ENCODE measurements at places on chromosomes 13 and 19.

DNA sequence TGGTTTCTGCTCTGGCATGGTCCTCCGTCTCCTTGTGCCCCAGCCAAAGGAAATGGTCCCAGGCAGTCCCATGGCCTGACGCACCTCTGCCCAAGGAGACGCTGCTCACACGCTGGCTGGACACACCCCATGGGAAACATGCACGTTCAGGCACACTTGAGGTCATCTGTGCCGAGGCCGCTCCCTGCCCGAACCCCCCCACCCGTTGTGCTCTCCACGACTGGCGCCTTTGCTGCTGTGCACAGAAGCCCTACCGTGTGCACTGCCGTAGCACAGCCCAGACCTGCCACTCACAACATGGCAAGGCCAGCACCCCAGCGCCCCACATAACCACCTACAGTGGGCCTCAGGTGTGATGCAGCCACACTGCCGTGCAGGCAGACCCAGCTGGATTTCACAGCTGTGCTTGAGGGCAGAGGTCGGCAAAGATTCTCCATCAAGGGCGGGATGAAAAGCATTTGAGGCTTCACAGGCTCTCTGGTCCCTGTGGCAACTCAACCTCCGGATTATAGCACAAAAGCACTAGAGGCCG is 65.7 kb downstream of the SPACA7 start:
- no peak for DNase-seq

GRCh38 chr19:45419396-45419795 is 4.3 kb downstream of the ERCC1 start:
- no peak for DNase-seq

- DNase-seq, result no peak
These were observed 28.9 kb downstream of the KCTD15 start for GRCh38 chr19:33825556-33825955.

DNA sequence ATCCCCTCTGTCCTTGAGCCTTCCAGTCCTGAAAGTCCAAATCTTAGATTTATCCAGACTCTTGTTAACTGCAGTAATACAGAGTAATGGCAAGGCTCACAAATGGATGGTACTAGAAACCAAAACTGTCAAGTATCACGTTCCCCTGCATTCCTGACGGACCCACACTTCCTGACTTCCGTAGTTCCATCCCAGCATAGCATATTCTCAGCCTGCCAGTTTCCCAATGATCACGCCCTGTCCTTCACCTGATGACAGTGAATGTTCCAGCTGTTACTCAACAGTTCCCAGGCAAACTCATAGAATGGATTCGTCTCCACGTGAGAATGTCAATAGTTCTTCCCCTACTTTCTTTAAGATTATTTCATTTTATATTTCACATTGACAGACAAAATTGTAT is 33.6 kb downstream of the SLC7A1 start:
- no peak for DNase-seq

DNA sequence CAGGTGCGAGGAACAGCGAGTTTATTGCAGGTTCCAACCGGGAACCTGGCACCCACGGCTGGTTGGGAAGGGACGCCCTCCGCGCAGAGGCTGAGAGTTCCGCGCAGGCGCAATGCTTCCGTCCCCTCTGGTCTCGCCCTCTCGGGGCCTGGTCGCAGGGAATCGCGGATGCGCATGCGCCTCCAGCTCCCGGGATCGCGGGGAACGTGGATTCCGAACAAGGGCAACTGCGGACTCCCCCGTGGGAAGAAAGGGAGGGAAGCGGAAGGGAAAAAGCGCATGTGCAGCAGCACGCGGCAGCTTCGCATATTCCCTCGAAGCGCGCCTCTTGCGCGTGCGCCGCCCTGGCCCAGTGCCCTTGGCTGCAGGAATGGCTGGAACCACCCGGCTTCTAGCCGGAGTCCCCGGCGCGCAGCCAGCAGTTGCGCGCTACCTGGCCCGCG is 1.1 kb downstream of the TSSK6 start:
- no peak for DNase-seq

GRCh38 chr13:38819053-38819452 is 132.2 kb downstream of the FREM2 start:
- no peak for DNase-seq
